ENCODE measurements at places on chromosomes 5 and 9.

GRCh38 chr5:134506054-134507039, 19.1 kb upstream of the JADE2 start:
- DNase-seq = peak; percentile 52

GRCh38 chr9:33351547-33351946, 50.8 kb downstream of the AQP7 start:
- no peak for DNase-seq

GRCh38 chr9:126489581-126490213, 124.0 kb upstream of the LMX1B start:
- no peak for DNase-seq

GRCh38 chr5:95417971-95418370, 26.8 kb downstream of the FAM81B start:
- DNase-seq = peak; percentile 26

DNA sequence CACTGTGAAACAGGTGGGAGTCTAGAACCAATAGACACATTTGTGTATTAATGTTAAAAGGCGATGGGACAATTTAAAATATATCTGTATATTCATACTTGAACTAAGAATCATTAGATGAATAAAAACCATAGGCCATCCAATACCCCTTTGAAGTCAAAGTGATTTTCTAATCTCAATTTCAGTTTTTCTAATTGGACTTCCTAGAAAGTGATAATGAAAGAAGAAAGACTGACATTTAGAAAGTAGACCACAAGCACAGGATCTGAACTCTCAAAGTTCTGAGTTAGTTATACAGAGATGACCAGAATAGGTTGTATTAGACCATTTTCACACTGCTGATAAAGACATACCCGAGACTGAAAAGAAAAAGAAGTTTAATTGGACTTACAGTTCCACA, 412.8 kb upstream of the PIK3R1 start:
- DNase-seq = no peak

DNA sequence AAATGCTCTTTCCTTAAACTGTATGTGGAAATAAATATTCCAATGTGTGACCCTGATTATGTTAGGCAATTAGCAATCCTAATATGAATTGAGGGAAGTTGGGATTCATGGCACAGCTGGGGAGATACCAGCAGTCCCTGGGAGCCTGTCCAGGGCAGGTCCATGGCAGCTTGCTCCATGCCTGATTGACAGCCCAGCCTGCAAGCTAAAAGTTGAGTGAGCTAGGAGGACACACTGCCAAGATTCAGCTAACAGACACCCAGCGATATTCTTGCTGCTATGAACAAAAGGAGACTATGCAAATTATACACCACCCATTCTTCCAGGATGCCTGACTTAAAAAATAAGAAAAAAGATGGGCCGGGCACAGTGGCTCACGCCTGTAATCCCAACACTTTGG, 6.2 kb downstream of the TGFBI start:
- no peak for DNase-seq

DNA sequence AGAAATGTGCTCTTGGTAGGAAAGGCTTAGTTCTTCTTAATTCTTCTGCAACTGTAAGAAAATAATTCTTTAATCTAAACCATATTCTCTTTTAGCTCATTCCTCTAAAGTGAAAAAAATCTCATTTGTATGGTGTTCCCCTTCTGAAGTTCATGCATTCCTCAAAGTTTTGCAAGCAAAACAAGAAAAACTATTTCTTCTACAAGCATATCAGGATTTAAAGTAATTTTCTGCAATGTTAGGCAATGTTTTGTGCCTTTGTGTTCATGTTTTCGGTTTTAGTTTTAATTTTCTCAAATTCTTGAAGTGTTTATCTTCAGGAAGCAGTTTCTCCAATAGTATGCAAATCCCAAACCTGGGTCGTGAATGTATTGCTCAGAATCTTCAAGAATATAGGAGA, 12.7 kb upstream of the GPR21 start:
- no peak for DNase-seq

DNA sequence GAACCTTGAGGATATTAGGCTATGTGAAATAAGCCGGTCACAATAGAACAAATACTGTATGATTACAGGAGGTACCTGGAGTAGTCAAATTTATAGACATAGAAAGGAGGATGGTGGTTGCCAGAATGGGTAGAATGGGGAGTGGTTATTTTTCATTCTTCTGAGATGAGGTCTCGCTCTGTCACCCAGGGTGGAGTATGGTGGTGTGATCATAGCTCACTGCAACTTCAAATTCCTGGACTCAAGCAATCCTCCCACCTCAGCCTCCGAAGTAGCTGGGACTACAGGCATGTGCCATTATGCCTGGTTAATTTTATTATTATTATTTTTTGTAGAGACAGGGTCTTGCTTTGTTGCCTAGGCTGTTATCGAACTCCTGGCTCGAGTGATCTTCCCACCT, 27.1 kb downstream of the SH3PXD2B start:
- no peak for DNase-seq

DNA sequence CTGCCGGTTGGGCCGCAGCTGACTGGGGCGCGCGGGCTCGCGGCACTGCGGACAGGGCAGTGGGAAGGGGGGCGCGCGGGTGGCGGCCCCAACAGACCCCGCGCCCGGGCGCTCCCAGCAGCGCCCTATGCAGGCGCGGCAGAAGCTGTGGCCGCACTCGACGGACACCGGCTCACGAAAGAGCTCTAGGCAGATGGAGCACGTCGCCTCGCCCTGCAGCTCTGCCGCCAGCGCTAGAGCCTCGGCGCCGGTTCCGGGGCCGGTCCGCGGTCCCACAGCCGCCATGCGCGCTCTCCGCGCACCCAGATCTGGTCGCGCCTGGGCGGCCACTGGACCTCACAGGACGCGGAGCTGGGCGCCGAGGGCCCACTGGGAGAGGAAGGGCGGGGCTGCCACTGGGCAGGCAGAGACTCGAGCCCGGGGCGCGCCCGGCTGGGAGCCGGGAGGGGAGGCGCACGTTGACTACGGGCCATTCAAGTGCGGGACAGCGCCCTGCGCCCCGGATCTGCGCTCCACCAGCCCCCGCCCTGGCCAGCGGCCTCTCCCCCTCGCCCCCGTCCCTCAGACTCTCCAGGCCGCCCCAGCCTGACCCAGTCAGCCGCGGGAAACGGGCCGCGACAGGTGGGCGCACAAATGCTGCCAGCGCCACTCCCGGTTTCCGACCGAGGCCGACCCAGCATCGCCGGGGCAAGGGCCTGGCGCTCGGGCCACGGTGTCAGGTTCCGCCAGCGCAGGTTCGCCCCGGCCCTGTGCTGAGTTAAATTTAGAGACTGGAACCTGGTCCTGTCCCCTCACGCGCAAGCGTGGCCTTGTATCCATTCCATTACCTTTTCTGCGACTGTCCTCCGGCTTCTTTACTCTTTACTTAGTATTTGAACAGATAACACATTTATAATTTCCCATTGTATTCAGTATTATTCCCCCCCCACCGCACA, at the start of gene TRIM7:
TSS of gene TRIM7 (minus strand) at position 371 of the 935 bp plus-strand sequence. CDS start at position 285, 86 bp downstream.
- peak; percentile 67 for DNase-seq

GRCh38 chr5:163757344-163757743, 251.9 kb downstream of the MAT2B start:
- no peak for DNase-seq

DNA sequence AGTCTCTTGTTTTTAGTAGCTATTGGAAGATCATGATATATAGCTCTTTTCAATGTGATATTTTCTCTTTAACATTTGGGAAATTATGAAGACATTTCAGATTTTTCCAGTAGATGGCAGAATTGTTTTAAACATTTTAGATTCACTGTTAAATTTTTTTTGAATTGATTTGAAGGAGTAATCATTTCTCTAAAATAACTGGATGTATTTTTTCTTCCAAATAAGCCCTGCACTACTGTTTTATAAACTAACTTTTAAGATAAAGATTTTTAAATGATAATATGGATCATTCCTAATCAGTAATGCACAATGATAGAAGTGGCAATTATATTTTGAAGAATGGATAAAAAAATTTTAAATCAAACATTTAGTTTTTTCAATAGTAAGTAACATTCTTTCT, 14.2 kb downstream of the NDUFAF2 start:
- DNase-seq = peak; percentile 31

- DNase-seq = no peak
These were observed 234.5 kb downstream of the EFNA5 start for GRCh38 chr5:107436201-107436600.

DNA sequence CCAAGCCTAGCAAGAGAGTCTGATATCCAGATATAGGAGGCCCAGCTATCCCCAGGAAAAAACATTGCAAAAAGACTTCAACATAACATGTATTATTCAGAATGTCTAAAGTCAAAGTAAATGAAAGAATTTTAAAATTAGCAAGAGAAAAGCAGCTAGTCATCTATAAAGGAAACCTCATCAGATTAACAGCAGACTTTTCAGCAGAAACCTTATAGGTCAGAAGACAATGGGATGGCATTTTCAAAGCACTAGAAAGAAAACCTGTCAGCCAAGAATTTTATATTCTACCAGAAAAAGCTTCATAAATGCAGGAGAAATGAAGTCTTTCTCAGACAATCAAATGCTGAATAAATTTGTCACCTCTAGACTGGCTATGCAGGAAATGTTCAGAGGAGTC, 9.9 kb downstream of the OR1L3 start:
- no peak for DNase-seq

DNA sequence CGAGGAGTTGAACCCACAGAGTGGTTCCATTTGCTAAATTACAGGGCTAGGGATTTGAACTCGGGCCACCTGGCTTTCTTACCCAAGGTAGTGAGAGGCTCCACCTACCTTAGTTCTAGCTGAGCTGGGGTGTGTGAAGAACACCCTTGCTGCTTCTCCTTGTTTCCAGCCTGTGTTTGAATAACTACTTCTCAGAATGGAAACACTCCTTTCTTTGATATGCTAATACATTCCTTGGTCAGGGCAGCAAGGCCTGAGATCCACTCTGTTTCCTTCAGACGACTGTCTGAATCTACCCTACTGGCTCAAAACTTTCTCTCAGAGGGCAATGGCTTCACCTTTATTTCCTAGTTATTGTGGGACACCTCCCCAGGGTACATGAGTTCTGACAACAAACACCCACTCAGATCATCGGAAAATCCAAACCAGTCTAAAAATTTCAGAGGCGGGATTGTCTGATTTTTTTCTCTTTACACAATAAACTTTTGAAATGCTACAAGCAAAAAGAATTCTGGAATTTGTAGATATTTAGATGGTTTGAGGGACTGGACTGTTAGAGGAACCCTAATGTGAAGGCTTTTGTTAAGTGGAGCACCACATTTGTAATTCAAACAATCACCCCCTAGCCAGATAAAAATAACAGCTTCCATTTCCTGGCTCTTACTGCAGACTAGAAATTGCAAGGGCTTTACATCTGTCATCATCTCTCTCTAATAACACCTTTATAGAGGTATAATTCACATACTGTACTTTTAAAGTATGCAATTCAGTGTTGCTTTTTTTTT, 4.0 kb upstream of the ATP6V1G1 start:
- no peak for DNase-seq

- DNase-seq = no peak
These were observed 5.0 kb downstream of the NSMF start for GRCh38 chr9:137454145-137454596.

DNA sequence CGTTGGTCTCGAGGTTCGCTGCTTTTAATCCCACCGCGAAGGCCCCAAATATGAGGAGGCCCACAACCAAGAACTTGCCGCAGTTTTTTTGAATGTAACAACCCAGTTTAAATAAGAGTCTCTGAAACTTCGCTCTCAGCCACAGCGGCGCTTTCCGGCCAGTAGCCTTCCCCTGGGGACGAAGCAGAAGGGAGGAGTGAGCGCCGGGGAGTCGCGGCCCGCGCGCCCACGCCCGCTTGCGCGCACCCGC, 10.4 kb downstream of the PTCH1 start:
- DNase-seq = peak; percentile 53

GRCh38 chr9:5442400-5443011, 4.8 kb upstream of the PLGRKT start:
- DNase-seq = peak; percentile 65

GRCh38 chr5:89573345-89573744, 690.4 kb upstream of the MEF2C start:
- DNase-seq = no peak

All from EL (cell line).